ENCODE measurements at places on chromosomes 1 and 21.
A peak's percentile ranks its signal among the peaks of the same experiment; 100 is the strongest.

DNA sequence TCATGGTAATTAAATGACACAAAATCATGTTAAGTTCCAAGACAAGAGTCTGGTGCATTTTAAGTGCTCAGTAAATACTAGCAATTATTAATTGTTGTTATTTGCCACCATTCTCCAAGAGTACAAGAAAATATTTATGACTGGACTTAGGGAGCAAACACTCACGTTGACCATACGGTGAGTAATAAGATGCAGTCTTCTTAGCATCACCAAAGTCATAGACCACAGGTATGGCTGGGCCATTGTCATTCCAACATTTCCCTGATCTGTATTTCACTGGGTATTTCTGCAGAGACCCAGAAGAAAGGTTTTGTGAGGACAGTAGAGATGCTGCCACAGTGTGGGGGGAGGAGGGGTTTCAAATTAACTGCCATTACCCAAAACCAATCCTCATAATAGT lies 4.7 kb downstream of the ITLN2 start:
- DNase-seq: no peak

GRCh38 chr1:248630551-248630950 lies 4.3 kb downstream of the OR2T11 start:
- DNase-seq: no peak

DNA sequence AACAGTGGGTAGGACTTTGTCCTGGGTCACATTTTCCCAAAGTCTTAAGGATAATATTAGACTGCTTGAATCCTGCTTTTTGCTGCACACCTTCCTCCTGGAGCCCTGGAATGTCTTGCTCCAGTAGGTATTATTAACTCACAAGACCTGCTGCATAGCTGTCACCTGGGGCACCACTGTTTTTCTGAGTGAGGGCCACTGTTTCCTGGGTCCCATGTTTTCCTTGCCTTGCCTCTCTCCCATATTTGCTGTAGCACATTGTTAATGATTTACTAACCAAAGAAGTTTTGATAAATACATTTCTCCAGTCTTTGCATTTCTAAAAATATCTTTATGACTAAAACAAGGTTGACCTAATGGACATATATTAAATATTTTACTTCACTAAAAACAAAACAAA lies 22.5 kb upstream of the FCAMR start:
- DNase-seq: no peak

GRCh38 chr1:59427155-59427554 lies 130.3 kb downstream of the FGGY start:
- DNase-seq: no peak

GRCh38 chr1:205273551-205273982 lies 45.8 kb downstream of the TMCC2 start:
- DNase-seq: peak; percentile 94

GRCh38 chr1:66397192-66397591 lies 136.8 kb upstream of the SGIP1 start:
- no peak for DNase-seq

DNA sequence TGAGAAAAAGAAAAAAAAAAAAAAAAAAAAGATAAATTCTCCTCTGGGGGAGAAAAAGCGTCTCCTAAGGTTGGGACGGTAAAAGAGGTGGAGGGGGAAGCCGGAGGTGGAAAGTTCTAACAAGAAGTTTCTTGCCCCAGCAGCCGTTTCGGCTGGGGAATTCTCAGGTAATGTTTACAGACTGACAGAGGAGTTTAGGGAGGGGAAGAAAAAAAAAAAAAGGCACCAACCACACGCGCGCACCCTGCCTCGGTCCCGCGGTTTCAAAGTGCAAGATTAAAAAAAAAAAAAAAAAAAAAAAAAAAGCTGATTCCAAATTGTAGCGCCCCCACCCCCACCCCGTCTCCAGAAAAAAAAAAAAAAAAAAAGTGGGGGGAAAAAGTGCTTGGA lies 504 bp downstream of the DHRS3 start:
- DNase-seq: no peak

DNA sequence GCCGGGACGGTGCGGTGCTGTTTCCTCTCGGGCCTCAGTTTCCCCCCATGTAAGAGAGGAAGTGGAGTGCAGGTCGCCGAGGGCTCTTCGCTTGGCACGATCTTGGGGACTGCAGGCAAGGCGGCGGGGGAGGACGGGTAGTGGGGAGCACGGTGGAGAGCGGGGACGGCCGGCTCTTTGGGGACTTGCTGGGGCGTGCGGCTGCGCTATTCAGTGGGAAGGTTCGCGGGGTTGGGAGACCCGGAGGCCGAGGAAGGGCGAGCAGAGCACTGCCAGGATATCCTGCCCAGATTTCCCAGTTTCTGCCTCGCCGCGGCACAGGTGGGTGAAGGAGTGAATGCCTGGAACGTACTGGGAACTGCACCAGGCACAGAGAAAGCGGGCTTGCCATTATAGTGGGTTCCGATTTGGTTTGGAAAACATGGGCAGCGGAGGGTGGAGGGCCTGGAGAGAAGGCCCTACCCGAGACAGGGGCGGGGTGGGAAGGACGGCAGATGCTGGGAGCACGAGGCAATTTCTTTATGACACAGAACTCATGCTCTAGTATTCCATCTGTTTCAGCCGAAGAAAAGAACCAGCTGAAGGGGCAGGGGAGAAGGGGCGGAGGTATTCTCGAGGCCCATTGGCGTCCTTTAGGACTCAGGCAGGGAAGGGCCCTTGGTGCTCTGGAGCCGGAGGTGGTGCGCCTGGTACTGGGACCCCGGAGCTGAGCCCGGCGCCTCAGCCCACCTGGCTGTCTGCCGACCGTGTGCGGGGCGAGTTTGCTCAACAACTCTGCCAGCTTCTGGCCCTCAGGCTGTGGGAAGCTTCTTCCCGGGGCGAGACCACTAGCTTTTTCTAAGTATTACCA lies 960 bp downstream of the PCSK9 start:
- no peak for DNase-seq

- DNase-seq: no peak
These were observed 23.2 kb upstream of the LRP8 start for GRCh38 chr1:53350853-53351767.
